ENCODE measurements at places on chromosomes 13 and 19.

- peak; percentile 65 for DNase-seq
Observed at GRCh38 chr13:27339299-27339698, 68.7 kb downstream of the RASL11A start.

DNA sequence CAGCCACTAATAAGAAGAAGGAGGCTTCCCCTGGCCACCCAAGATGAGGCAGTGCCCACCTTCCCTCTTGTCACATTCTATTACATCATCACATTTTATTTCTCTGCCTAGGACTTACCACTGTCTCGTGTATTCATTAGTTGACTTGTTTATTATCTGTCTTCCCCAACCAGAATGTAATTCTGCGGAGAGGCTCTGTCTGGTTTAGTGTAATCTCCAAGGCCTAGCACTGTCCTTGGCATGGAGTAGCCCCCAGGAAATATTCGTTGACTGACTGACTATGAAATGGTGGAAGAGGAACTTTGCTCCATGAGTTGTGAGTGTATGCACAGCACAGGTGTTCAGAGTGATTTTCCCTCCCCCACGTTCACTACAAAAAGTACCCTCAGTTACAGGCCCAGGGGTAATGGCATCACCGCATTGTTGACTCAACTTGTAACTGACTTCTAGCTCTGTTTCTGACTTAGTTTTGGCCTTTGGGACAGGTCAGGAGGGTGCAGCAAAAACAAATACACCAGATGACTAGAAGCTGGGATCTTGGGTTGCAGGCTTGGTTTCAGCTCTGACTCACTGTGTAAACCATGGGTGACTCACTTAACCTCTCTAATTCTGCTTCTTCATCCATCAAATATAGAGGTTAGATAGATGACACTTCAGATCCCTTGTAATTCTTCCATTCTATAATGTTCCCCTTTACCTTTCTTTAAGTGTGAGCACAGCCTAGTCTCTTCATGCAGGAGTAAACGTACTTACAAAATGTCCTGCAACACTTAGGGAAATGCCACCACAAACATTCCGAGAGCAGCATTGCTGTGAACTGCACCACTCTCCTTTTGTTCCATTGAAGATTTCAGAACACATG, 229.7 kb downstream of the KCNRG start:
- peak; percentile 64 for DNase-seq

DNA sequence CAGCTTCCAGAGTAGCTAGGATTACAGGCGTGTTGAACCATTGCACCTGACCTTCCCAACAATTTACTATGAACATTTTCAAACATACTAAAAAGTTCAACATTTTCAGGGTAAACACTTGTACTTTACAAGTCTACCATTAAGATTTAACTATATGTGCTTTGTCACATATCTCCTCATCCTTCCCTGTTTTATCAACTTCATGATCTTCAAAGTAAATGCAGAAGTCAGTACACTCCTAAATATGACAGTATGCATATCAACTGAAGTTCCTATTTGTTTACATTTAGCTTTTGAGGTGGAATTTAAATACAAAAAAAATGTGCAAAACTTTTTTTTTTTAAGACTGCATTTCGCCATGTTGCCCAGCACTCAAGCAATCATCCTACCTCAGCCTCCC, 18.5 kb downstream of the LNX2 start:
- DNase-seq: no peak

DNA sequence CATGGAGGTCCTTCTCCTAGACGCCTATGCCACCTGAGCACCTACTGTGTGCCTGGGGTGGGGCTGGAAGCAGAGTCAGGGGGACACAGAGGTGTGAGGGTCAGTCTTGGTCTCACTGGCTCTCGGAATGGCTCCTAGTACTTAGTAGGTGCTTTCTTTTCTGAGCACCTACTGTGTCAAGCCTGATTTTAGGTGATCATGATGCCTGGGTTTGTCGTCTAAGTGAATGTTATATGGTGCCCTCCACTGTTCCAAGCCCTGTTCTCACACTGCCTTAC, 20.0 kb downstream of the MYH14 start:
- no peak for DNase-seq

DNA sequence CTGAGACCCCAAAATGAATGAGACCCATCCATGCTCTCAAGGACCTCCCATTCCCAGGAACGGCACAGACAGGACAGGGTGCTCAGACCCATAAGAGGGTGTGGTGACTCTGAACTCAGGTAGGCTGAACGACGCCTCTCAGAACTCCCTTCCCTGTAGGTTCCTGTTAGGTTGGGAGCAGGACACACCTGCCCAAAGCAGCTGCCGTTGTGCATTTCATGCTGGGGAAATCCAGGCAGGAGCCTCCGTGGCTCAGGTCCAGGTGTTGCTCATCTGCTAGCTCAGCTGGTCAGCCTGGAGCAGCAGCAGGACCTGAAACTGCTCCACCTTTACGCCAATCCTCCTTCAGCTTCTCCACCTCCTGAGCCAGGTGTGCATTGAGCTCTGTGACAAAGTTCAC, 19.1 kb upstream of the TEX101 start:
- DNase-seq: no peak

GRCh38 chr13:50485979-50486935, 357.2 kb downstream of the DLEU7 start:
- no peak for DNase-seq

All from CD4-positive, alpha-beta T cell (primary cell).